ENCODE measurements at places on chromosomes 7 and 10. TPM values are rescaled to one million over a fixed set of nuclear protein-coding genes. Genes with fewer than 3 reads are reported as not detected.

The BMPER gene
- not detected for total RNA-seq

The ZNF488 gene
- not detected for total RNA-seq

The RAB19 gene
- 2.1 TPM for total RNA-seq

The PAXIP1 gene
- 10.6 TPM for total RNA-seq

The ERVW-1 gene
- total RNA-seq: not detected
